ENCODE measurements at places on chromosomes 3 and 15.

DNA sequence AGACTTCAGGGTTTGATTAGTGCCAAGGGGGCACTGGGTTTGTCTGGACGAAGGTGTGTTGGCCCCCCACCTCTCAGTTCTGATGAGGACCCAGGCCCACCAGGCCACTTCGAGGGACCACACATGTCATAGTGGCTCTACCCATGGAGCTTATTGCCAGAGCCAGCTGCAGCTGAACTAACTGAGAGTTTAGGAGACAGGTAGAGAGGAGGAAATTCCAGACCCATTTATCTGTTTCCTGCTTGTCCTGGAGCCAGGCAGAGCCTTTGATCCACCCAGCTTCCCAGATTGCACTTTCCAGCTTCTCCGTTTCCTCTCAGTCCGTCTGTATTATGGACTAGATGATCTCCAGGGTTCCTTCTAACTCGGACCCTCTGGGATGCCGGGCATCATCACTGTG lies 20.9 kb downstream of the SLC24A1 start:
- no peak for ATAC-seq

DNA sequence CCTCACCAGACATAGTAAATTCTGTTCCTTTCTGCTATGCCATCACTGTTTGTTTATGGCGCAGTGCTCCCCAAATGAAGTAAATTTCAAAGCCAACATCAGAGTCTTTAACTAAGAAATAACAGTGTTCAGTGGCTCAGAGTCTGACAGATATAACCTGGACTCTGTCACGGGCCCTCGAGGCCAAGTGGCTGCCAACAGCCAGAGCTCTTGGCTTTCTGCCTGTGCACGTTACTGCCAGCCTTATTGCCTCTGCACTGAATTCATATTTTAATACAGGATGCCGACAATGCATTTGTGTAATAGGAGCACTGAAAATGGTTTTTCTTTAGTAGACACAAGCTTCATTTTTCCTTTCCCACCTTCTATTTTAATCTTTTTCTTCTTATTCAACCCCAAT lies 219.9 kb downstream of the NLGN1 start:
- no peak for ATAC-seq

DNA sequence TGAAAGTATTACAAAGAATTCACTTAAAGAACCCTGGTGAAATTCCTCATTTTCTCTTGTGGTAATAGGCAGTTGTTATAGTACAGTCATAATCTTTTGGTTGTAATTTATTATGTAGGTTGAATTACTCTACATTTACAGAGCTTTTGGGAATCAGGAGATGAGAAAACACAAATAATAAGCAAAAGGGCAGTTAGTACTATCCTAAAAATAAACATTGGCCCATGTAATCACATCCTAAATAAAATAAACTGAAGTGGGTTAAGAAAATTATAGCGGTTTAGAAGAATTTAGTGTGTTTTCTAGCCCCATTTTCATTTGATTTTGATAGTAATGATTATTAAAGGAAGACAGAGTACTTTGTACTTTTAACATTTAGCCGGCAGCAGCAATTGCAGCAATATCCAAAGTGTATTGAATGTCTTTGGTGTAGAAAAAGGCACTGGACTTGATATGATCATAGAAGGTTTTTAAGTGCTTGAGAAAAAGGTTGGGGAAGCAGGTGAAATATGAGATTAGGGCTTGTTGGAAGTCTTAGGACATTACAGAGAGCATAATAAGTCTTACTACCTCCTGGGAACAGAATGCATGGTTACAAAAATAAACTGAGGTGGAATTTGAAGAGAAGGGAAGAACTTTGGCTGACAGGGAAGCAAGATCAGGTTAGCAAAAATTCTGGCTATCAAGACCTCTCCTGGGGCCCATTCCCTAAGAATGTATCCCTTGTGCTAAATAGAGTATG lies 79.9 kb downstream of the MBNL1 start:
- no peak for ATAC-seq

DNA sequence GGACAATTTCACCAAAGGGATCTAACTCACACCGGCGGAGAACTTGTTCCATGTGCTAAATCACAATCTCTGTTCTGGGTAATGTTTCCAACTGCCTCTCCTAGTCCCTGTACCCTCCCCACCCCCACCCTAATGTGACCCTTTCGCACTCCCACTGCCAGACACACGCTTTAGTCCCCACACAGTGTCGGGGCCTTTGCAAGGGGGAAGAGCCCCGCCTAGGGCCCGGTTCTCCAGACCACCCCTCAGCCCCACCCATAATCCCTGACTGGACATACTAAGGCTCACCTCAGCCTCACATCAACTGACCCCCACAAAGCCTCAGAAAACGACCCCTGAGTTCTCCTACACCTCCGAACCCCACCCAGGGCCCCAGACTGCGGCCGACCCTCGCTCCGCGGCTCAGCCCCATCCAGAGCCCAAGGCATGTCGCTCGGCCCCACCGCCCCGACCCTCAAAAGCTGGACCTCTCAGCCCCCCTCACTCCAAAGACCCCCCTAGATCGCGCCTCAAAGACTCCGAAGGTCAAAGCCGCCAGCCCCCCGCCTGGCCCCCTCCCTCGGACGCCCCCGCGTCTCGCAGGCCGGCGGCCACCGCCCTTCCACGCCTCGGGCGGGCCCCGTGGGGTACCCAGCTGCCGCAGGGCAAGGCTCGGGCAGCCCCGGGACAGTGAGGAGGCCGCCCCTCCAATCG lies 72.0 kb upstream of the MAP4 start:
- ATAC-seq, result peak; percentile 1

GRCh38 chr3:77254967-77255831 lies 215.3 kb downstream of the ROBO2 start:
- ATAC-seq, result no peak

GRCh38 chr15:70265466-70265978 lies 167.8 kb upstream of the TLE3 start:
- no peak for ATAC-seq

DNA sequence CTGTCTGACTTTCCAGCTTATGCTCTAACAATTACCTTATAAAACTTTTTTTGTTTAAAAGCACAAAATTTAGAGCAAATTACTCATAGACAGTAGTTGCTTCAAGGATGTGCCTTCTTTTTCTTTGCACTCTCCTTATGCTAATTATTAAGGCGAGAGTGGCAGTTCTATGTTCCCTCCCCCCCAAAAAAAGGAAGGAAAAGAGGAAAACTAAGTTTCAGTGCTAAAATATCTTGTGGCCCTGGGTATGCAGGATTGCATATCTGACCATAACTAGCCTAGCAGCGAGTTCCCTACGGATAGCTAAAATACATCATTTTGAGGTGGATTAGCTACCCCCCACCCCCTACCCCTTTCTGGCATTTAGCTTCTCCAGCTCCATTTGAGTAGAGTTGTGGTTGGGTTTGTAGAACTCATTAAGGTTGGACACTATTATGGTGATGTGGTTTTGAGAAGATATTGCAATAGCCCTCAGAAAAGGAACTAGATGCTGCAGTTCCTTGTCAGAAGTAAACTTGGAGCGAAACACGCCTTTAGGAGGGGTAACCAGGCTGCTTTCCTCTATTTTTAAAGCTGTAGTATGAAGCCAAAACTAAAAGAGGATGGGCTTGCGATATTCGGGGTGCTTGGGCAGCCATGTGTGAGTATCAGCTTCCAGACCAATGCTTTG lies 174.6 kb downstream of the AKAP13 start:
- no peak for ATAC-seq

GRCh38 chr3:102398666-102399065 lies 36.1 kb upstream of the ZPLD1 start:
- peak; percentile 59 for ATAC-seq

DNA sequence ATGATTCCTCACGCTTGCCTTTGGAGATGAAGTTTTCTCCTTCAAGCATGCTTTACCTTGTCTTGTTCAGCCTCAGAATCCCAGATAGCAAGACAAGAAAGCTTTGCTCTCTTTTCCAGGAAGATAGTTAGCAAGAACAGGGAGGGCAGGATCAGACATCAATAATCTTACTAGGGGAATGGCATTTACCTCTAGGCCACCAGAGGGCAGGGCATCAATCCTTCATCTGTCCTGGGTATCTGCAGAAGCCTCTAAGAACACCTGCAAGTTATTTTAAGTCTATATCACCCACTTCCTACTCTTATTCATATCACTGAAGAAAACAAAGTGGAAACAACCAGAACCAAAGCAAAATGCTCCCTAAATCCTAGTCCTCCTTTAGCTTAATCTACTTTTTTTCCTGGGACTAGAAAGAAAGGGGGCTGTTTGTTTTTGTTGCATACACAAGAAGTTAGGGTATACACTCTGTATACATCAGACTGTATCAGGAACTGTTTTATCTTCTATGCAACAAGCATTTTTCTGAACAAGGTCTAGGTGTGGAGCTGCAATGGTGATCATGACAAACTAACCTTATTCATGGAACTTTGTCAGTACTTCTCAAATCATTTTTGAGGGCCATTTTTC lies 862.5 kb downstream of the CADM2 start:
- ATAC-seq, result no peak

GRCh38 chr3:50572158-50572557 lies 2.8 kb downstream of the HEMK1 start:
- no peak for ATAC-seq

- ATAC-seq, result no peak
Observed at GRCh38 chr15:50880651-50881114, 27.8 kb upstream of the AP4E1 start.

GRCh38 chr15:63157891-63158431 lies 684 bp upstream of the RPS27L start:
- peak; percentile 66 for ATAC-seq

DNA sequence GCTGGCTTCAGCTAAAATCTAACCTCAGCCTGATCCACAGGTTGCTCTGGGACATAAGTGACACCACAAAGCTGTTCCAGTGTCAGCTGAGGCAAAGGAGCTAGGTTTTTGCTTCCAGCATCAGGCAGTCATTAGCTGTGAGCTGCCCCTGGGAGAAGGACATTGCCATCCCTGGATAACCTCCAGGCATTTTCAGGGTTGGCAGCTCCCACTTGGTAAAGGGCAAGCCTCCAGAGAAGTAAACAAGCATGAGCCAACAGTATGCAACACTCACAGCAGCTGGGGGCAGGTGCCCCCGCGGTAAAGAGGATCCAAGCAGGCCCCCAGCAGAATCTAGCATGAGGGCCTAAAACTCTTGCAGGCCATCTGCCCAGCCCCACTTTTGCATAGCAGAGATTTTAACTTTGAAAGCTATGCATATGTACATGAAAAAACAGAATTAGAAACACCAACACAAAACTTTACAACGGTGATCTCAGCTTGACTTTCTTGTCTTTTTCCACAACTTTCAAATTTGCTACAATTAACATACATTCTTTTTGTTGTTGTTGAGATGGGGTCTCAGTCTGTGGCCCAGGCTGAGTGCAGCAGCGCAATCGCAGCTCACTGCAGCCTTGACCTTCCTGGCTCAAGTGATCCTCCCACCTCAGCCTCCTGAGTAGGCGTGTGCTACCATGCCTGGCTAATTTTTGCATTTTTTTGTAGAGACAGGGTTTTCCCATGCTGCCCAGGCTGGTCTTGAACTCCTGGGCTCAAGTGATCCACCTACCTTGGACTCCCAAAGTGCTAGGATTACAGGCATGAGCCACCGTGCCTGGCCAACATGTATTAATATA lies 83.8 kb upstream of the TPM1 start:
- no peak for ATAC-seq

- ATAC-seq, result no peak
Observed at GRCh38 chr3:73804204-73804603, 179.5 kb upstream of the PDZRN3 start.

DNA sequence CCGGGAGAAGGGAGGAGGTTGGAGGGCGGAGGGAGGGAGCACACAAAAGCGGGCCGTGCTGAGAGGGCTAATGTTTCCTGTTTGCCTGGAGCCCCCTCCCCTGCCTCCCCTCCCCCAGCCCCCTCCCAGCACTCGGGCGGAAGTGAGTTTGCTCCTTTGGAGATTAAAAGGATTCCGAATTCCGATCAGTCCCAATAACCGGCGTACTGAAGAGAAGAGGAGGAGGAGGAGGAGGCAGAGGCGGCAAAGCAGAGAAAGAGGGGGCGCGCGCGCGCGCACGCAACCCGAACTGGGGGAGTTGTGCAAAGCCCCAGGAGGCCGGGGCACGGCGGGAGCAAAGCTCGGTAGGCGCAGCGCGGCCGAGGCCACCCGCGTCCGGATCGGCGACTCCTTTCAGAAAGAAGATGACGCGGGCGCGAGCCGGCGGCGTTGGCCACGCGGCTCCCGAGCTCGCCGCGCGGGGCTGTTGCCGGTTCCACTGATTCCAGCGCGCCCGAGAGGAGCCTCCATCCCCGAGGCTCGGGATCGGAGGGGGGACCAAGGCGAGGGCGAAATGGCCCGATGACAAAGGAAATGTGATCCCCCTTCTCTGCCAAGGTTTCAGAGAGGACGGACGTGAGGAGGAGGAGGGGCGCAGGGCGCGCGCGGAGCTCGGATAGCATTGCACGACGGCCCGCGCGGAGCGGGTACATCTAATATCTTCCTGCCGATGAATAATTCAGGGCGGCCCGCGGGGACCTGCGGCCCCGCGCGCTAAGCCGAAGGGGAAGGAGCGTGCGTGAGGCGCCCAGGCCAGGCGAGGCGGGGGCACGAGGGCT lies 1.1 kb upstream of the TRIM71 start:
- peak; percentile 45 for ATAC-seq

DNA sequence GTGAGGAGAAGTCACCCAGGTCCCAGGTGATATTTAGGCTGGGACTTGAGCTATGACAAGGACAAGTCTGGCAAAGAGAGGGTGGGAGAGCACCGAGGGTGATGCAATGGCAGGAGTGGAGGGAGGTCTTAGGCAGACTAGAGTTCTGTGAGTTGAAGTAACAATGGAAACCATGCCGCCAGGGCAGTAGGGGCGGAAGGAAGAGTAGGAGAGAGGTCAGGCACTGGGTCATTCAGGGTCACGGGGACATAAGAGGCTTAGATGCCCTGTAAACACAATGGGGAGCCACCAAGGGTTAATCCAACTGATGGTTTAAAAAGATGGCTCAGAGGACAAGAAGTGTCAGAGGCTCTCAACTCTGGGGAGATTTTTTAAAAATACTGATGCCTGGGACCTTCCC lies 199.7 kb upstream of the LRTM1 start:
- no peak for ATAC-seq

DNA sequence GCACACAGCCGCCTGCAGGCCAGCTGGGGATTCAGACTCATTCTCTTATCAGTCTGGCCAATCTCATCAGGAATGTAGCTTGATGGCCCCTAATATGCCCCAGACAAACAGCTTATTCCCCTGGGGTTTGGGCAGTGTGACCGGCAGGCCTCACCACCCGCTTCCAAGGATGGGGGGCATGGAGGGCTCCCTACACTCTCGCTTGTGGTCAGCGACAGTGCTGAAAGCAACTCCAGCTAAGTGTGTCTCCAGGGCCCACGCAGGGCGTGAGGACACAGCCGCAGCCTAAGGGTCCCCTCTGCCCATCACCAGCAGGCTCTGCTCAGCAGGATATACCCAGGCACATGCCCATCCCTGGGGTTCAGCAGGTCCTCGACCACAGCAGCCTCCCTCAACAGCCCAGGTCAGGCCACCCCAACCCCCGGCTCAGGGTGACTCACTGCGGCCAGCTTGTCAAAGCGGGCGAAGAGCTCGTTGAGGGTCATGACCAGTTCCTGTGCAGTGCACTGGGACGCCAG lies 116.7 kb downstream of the ADCY5 start:
- ATAC-seq, result no peak

DNA sequence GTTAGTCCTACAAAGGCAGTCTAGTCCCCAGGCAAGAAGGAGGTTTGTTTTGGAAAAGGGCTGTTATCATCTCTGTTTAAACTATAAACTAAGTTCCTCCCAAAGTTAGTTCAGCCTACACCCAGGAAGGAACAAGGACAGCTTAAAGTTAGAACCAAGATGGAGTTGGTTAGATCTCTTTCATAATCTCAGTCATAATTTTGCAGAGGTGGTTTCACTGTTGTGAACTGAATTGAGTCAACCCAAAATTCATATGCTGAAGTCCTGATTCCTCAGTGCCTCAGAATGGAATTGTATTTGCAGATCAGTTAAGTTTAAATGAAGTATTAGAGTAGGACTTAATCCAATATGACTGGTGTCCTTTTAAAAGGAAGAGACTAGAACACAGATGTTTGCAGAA lies 101.0 kb upstream of the C3orf80 start:
- no peak for ATAC-seq
